ENCODE measurements at places on chromosomes 1 and 21.

GRCh38 chr1:228242409-228242808 is 34.6 kb downstream of the OBSCN start:
- no peak for DNase-seq

GRCh38 chr21:44423312-44423821 is 31.9 kb upstream of the LRRC3 start:
- DNase-seq: no peak

GRCh38 chr1:48777219-48777895 is 666 bp upstream of the BEND5 start:
- DNase-seq: no peak

DNA sequence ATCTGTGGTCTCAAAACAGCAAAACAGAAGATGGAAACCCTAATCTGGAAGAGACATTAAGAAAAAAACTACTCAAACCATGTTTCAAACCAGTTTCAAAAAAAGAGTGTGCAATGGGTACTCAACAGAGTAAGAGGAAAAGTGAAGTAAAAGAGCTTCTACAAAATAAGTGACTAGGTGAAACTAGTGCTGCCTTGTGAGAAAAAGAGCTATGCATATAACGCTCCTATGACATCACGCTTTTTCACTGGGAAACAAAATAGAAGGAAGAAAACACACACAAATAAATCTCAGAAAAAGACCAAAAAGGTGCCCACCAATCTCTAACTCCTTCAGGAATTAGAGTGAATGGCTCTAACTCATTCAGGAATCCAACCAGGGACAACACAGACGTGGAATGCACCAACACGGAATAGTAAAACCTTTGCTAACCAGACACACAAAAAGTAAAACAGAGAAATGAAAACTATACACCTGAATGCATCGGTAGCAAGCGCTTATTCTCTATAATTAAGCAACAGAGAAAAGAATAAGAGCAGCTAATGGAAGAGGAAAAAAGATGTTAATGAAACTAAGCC is 1.3 kb downstream of the FOXJ3 start:
- no peak for DNase-seq

GRCh38 chr1:208153386-208153785 is 90.8 kb downstream of the PLXNA2 start:
- no peak for DNase-seq

DNA sequence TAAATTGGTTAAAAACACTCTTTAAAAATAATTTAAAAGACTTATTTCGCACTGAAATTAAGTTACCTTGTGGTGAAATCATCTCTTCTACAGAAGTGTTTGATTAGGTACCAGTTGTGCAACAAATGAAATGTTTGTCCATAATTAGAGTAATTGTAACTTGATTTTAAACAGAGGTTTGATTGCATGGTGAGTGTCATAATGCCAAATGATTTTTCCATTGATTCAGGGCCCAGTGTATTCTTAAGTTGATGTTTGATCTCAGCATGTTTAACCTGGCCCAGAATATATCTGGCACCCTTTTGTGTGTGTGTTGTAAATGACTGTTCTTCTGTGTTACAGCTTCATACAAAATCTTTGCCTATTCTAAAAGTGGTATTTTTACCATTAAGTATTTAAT is 28.5 kb downstream of the LRRC8B start:
- DNase-seq: no peak

DNA sequence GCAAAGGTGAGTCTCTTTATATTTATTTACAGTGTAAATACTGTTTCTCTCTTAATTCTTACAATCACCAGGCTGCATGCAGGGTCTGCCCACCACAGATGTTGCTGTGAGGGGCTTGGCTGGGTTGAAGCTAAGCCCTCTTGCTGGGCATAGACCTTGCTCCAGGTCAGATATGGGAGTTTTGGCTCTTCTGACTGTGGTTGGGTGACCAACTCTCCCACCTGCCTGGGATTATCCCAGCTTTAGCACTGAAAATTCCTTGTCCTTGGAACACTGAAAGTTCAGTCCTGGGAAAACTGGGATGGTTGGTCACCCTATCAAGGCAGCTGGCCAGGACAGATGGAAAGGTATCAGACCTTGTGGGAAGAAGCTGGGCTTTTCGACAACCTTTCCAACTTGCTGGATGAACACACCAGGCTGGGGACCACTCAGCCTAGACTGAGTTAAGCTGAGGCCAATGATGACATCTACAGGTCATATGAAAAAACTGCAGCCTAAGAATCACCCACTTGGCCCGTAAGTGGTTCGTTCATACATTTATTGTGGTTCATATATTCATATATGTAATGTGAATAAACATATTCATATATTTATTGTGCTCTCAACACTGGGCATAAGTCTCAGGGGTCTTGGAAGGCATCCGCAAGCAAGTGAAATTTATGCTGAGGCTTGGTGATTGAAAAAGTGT is 26.6 kb upstream of the HPDL start:
- DNase-seq: peak; percentile 71

DNA sequence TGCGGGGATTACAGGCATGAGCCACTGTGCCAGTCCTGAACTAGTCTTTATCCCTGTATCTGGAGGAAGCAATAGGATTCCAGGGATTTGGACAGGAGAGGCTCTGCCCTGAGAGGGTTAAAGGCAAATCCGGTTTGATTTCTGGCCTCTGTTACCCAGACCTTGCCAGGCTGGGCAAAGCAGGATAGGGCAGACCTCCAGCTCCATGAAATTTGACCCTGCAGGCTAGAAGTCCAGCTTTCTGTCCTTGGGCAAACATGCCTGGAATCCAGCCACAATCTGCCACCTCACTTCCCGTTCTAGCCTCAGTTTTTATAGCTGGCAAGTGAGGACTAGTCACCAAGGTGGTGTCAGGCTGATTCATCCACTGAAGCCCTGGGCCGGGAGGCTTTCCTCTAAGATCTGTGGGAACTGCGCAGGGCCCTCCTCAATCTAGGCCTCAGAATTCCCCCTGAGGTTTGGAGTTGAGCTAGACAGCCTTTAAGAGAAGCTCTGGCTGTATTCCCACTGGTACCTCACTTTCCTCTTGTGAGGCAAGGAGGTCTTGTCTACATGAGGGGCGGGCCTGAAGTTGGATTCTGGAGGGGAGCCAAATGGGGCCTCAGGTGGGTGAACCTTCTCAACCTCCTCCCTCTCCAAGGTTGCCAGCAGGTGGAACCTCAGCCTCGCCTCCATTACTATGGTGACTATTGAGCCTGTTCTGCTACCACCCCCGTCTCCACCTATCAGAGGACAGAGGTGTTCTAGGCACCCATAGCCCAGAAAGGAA is 7.0 kb upstream of the P3R3URF start:
- DNase-seq: peak; percentile 81

DNA sequence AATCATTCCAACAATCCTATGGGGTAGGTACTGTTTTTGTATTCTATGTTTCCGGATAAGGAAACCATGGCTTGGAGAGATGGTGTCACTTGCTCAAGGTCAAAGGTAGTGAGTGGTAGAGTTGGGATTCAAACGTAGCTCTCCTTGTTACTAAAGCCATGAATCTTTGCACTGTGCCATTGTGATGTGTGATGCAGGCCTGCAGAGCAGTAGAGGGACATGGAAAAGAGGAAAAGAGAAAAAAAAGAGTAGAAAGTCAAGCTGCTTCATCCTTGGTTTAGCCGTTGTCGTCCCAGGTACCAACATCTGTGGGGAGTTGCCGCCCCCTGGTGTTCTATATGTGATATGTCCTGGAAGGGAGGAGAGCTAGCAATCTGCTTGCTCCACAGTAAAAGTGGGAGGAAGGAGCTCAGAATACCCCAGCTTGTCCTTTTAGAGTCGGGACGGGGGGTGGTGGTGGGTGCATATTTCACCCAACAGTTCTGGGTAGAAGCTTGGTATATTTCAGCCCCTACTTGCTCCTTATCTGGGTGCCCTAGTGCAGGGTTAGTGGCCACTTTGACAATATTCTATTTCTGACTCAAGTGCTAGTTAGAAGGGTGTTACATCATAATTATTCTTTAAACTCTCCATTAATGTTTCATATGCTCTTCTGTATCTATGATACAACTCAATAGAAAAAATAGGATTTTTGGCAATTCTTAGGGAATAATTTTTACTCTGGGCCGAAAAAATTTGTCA is 98.4 kb downstream of the EBNA1BP2 start:
- peak; percentile 73 for DNase-seq

GRCh38 chr1:48817505-48818114 is 40.9 kb upstream of the BEND5 start:
- DNase-seq: peak; percentile 47

- no peak for DNase-seq
These were observed 539.2 kb upstream of the OLFM3 start for GRCh38 chr1:102535829-102536505.
